Prostate gland (tissue), 2 donors: ENCODE measurements at places on chromosomes 12 and 14. TPM values are rescaled to one million over a fixed set of nuclear protein-coding genes. Genes with fewer than 3 reads are reported as not detected.

The PAH gene
- total RNA-seq, result 0.36 TPM

The AP5M1 gene
- 17.5 TPM for total RNA-seq

The ADAM20 gene
- 1.6 TPM for total RNA-seq

The CLEC1B gene
- total RNA-seq, result not detected

The KCNK10 gene
- total RNA-seq, result 4.9 TPM

The OTOGL gene
- total RNA-seq, result 0.59 TPM

DNA sequence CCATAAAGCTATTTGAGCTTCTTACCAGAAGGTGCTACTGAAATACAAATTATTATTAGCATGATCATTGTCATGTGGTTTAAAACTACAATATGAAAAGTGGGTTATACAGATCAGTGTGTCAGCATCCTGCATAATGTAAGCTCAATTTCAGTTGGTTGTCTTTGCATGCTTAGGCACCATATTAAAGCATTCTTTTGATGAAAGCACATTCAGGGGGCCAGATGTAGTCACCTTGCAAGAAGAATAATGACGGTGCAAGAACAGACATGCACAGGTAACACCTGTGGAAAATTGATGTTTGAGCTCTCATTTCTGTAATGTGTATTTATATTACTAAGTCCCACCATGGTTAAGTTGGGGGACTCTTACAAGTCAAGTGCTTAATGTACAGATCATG is 123.9 kb downstream of the PAX9 start:
- no peaks in the 10 kb centered on the region for H3K36me3 ChIP-seq
- no peak for DNase-seq
- H3K4me1 ChIP-seq, result no peaks in the 10 kb centered on the region
- H3K4me3 ChIP-seq, result no peak overlapping the region

DNA sequence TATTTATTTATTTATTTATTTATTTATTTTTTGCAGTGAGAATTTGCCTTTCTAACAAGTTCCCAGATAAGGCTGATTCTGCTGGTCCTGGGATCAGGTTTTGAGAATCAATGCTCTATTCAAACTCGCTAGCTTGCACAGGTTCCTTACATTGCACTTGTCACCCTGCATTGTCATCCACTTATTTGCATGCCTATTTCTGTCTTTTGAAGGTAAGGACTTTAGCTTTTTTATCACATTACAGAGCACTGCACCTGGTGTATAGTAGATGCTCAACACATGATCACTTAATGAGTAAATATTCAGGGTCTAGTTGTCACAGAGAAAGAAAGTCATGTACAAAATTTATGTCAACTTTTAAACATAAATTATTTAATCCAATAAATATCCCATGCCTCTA is 219.7 kb upstream of the BTG1 start:
- DNase-seq, result no peak
- no peaks in the 10 kb centered on the region for H3K27me3 ChIP-seq
- no peak overlapping the region for H3K27ac ChIP-seq
- no peaks in the 10 kb centered on the region for H3K4me1 ChIP-seq
- no peaks in the 10 kb centered on the region for H3K36me3 ChIP-seq

DNA sequence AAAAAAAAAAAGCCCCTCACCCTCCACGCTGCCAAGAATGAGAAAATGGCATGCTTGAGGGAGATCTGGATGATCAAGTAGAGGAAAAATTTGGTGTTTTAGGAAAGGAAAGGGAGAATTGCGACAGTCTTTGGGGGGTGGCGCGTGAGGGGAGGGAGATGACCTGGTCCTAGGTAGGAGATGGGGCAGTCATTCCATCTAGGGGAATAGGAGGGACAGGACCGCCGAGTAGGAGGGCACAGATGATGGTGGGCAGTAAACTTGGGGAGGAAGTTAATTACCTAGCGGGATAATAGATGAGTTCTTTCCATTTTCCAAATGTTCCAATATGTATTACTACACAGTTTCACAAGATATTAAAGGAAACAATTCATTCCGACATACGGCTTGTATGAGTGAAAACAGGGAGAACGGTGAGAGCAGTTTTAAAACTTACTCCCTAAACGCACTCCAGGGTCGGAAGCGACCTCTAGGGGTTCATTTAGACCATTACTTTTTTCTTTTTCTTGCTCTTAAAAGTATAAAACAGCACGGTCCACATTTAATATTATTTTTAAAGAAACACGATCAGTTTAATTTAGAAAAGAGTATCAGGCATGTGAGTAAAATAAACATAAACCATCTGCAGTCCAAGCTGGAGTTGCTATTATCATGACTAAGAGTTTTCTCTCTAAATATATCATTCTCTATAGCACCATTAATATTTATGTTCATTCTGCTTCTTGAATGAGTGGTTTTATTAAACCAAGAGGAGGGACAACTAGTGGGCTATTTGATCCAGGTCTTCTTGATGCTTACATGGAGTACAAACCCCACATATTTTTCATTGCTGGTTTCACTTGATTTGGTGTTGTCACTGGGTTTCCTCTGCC is 3.0 kb upstream of the FNTB start:
- DNase-seq, result peak; percentile 43
- H3K4me3 ChIP-seq, result no peak overlapping the region
- no peaks in the 10 kb centered on the region for H3K27me3 ChIP-seq
- H3K36me3 ChIP-seq, result no peaks in the 10 kb centered on the region
- no peaks in the 10 kb centered on the region for H3K4me1 ChIP-seq

DNA sequence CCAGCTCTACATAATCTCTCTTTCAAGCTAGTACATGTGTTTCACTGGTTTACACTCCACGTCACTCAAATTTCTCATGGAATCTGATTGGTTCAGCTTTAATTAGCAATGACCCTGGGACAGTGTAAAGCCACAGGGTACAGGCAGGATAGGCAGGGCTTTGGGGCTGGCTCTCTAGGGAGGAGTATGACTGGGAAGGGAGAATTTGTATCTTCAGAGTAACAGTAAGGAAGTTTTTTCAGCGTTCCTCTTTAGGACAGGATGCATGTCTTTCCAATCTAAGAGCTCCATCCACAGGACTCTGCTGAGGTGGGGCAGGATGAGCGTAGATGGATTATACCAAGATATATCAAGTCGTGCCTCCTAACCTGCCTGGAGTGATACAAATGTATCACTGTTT is 112.0 kb upstream of the CLEC14A start:
- H3K4me1 ChIP-seq, result no peaks in the 10 kb centered on the region
- no peaks in the 10 kb centered on the region for H3K36me3 ChIP-seq
- no peak overlapping the region for H3K4me3 ChIP-seq
- H3K27ac ChIP-seq, result no peak overlapping the region

DNA sequence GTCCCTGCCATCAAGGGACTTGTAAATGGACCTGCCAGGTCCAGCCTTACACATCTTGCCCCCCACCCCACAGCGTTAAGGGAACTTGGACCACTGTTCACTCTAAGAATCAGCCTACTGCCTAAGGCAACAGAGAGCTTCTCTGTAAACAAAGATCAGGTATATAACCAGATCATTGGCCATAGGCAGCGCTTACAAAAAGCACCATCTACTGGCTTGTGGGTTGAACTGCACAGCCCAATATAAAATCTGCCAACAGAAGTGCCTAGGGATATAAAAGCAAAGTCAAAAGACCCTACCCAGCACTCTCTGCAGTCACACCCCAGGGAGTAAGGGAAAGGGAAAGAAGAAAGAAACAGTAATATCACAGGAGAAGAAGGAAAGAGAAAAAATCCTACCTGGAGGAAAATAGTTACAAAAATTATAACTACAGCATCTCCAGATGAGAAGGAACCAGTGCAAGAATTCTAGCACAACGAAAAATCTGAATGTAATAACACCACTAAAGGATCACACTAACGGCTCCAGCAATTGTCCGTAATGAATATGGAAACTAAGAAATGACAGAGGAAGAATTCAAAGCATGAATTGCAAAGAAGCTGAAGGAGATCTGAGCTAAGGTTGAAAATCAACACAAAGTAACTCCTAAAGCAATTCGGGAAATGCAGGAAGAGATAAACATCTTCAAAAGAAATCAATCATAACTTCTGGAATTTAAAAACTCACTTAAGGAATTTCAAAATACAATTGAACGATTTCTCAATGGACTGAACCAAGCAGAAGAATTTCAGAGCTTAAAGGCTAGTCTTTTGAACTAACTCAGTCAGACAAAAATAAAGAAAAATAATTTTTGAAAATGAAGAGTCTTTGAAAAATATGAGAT is 95.2 kb upstream of the PCED1B start:
- H3K4me3 ChIP-seq, result no peak overlapping the region
- DNase-seq, result peak; percentile 20
- no peaks in the 10 kb centered on the region for H3K36me3 ChIP-seq
- no peaks in the 10 kb centered on the region for H3K27me3 ChIP-seq
- H3K27ac ChIP-seq, result no peak overlapping the region

DNA sequence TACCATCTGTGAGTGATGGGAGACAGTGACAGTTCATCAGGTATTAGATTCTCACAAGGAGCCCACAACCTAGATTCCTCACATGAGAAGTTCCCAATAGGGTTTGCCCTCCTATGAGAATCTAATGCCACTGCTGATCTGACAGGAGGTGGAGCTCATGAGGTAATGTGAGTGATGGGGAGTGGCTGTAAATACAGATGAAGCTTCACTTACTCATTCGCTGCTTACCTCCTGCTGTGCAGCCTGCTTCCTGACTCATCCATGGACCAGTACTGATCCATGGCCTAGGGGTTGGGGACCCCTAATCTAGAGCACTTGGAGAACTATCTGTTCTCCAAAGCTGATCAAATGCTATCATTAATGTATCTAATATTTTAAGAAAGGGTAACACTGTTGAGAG is 17.7 kb downstream of the CLEC2D start:
- no peaks in the 10 kb centered on the region for H3K4me1 ChIP-seq
- H3K36me3 ChIP-seq, result no peaks in the 10 kb centered on the region
- no peak for DNase-seq
- H3K27me3 ChIP-seq, result no peaks in the 10 kb centered on the region

DNA sequence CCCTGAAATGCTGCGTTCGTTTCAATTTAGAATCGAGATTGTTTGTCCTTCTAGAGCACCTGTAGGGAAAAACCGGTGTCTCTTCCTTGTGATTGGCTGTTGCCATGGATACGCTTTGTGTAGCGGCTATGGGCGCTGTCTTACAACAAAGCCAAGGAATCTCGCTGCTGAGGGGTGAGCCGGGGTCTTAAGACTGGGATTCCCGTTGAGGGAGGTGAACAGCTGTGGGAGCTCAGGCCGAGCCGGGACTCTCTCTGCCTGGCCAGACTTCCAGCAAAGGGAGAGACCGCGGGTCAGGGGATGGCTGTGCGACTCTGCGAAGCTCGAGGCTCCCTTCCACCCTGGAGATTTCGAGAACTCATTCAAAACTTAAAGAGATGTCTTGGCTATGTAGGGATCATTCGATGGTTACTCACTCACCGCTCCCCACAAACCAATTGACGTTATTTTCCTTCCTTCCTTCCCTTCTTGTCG is at the start of the genes LRRIQ1 and TSPAN19:
Gene LRRIQ1 (plus strand): TSS at position 118 of the 474 bp plus-strand sequence. CDS start 1,826 bp downstream, outside the sequence.
Gene TSPAN19 (minus strand): TSS at position 44 of the 474 bp plus-strand sequence. CDS start 6,331 bp downstream, outside the sequence.
- no peak within 1 kb of the TSS for H3K27ac ChIP-seq
- H3K4me1 ChIP-seq, result no peaks in the 10 kb centered on the region
- no peaks in the 10 kb centered on the region for H3K36me3 ChIP-seq
- peak within 1 kb of the TSS; percentile 41 for H3K4me3 ChIP-seq

GRCh38 chr12:123092866-123093265 is 58.0 kb downstream of the PITPNM2 start:
- no peak overlapping the region for H3K4me3 ChIP-seq
- no peaks in the 10 kb centered on the region for H3K36me3 ChIP-seq
- H3K4me1 ChIP-seq, result peaks cover 8% of the 10 kb centered on the region
- H3K27me3 ChIP-seq, result no peaks in the 10 kb centered on the region

- no peak for DNase-seq
- H3K36me3 ChIP-seq, result no peaks in the 10 kb centered on the region
- no peaks in the 10 kb centered on the region for H3K27me3 ChIP-seq
- H3K4me1 ChIP-seq, result no peaks in the 10 kb centered on the region
Measured at GRCh38 chr14:93967637-93968250, 8.6 kb downstream of the ASB2 start.

- H3K4me3 ChIP-seq, result no peak overlapping the region
- H3K27me3 ChIP-seq, result no peaks in the 10 kb centered on the region
- H3K27ac ChIP-seq, result no peak overlapping the region
- no peaks in the 10 kb centered on the region for H3K36me3 ChIP-seq
Measured at GRCh38 chr12:31506515-31507306, 84.2 kb downstream of the DENND5B start.

- no peaks in the 10 kb centered on the region for H3K36me3 ChIP-seq
- no peak for DNase-seq
- H3K27me3 ChIP-seq, result no peaks in the 10 kb centered on the region
Measured at GRCh38 chr14:89779707-89780106, 174.8 kb downstream of the EFCAB11 start.

DNA sequence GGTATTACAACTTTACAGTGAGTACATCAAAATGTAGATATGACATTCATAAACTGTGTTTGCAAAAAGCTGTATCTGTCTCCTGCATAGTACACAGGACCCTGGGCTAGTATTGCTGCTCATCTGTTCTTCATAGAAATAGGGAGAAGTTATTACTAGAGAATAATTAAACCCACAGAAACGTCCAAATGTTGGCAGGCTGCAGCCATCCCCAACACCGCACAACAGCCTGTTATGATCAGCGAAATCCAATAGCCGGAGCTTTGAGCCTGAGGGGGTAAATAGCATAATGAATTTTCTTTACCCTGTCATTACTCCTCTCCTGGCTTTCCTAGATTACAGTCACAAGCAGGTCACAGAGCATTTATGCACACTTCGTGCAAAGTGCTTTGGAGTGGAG is 178.0 kb downstream of the DACT1 start:
- H3K36me3 ChIP-seq, result no peaks in the 10 kb centered on the region
- DNase-seq, result no peak
- H3K4me1 ChIP-seq, result no peaks in the 10 kb centered on the region
- H3K27me3 ChIP-seq, result no peaks in the 10 kb centered on the region

DNA sequence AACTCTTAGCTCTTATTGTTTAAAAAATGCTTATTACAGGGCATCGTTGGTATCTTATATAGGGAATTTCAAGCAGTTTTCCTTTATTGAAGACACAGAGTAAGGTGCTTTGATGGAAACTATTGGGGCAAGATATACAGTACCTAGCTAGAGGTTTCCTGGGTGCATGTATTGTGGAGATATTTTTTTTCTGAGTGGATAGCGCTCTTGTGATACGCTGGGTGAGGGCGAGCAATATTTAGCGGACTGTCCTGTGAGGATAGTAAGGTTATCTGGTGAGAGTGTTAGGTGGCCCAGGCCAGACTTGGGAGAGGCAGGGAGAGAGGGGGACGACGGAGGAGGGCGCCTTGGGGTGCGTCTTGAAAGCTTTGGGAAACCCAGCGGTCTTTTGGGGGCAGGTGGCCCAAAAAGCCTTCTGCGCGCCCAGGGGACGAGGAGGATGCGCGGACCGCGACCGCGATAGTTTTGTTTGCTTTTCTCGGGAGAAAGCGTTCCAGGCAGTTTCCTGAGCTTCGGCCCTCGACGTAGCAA is 596 bp upstream of the BICD1 start:
- H3K36me3 ChIP-seq, result no peaks in the 10 kb centered on the region
- no peaks in the 10 kb centered on the region for H3K4me1 ChIP-seq
- DNase-seq, result peak; percentile 4
- peak overlapping the region; percentile 52 for H3K4me3 ChIP-seq
- peak overlapping the region; percentile 64 for H3K27ac ChIP-seq
- H3K27me3 ChIP-seq, result no peaks in the 10 kb centered on the region

DNA sequence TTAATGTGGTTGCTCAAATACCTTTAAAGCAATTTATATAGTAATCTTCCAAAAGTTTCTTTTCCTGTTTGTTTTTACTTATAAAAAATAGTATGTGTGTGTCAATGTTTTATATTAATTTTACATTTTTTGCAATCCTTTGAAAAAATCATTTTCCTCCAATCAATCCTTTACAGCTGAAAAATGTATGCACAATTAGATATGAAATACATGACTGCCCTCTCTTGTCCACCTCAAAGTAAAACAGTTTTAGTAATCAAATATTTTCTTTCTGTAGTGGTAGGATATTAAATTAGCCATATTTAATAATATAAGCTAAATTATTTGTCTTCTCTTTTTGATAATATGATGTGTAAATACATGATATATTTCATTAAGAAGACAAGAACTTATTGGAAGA is 269.9 kb downstream of the ADAMTS20 start:
- H3K36me3 ChIP-seq, result no peaks in the 10 kb centered on the region
- no peak overlapping the region for H3K27ac ChIP-seq
- no peak for DNase-seq
- H3K4me1 ChIP-seq, result no peaks in the 10 kb centered on the region
- no peak overlapping the region for H3K4me3 ChIP-seq
- H3K27me3 ChIP-seq, result no peaks in the 10 kb centered on the region
